ENCODE measurements at places on chromosomes 16 and 17.

- no peak for DNase-seq
These were observed 27.3 kb downstream of the GRIN2C start for GRCh38 chr17:74832421-74832820.

GRCh38 chr17:690361-690760 is 24.3 kb downstream of the VPS53 start:
- DNase-seq = no peak

GRCh38 chr17:32927724-32928585 is at the start of gene TMEM98:
Gene TMEM98, plus strand, starts transcription at chr17:32928153. Its CDS starts 3,376 bp downstream, at chr17:32931529.
- DNase-seq = no peak

DNA sequence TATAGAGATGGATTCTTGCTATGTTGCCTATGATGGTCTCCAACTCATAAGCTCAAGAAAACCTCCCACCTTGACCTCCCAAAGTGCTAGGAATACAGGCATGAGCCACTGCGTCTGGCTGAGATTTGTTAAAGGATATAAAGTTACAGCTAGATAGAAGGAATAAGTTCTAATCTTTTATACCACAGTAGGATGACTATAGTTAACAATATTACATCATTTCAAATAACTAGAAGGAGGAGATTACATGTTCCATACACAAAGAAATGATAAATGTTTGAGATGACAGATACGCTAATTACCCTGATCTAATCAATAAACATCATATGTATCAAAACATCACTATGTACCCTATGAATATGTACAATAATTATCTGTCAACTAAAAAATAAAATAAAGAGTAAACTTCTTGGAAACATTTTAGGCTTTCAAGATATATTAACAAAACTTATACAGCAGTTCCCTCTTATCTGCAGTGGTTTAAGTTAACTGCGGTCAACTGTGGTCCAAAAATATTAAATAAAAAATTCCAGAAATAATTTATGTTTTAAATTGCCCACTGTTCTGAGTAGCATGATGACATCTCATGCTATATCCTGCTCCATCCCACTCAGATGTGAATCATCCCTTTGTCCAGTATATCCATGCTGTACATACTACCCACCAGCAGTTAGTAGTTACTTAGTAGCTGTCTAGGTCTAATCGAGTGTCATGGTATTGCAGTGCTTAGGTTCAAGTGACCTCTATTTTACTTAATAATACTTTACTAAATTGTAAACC is 129.2 kb upstream of the NACA2 start:
- DNase-seq = no peak

DNA sequence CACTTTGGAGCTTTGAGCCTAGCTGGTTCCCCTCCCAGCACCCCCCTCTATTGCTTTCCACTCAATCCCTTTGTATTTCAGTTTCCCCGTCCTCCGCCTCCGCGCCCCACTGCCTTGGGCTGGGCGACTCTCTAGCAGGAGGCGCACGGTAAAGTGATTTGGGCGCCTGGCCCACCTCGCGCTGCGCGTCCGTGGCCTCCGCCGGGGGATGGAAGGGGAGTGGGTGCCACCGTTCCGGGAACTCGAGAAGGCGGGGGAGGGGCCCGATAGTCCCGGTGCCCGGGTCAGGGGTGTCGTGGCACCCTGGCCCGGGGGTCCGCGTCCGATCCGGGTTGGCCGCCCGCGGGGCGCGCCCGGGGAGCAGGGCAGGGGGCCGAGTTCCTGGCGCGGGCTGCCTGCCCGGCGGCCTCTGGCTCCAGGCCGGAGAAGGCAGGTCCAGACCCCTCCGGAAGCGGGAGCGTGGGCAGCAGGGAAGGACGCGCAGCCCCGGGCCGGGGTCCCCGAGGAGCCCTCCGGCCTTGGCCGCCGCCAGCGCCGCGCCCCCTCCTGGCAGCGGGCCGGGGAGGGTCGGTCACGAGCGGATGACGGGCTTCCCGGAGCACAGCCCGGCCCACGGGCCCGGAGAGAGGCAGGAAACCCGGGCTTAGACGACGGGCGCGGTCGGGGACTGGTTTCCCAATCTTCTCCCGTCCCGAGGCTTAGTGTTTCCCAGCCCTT is 15.8 kb downstream of the MEOX1 start:
- DNase-seq = no peak

- DNase-seq = no peak
These were observed 934.6 kb upstream of the CDH8 start for GRCh38 chr16:62970851-62971250.

- DNase-seq = no peak
These were observed 601 bp downstream of the SPNS1 start for GRCh38 chr16:28975158-28975599.

DNA sequence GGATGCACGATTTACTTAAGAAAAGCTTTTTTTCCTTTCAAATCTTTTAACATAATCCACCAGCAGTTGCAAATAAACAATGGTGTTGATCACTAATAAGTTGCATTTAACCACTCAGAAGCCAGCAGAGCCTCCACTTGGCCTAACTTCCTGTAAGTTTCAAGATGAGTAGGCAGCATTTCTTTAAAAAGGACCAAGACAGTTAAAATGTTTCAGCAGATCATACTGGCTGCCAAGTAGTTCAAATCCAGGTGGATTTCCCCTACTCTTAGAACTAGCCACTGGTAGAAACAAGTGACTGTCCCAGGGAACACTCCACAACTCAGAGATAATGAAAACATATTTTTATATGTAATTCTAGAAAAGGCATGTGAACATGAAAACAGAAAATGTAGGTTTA is 17.0 kb upstream of the RFFL start:
- DNase-seq = no peak

- no peak for DNase-seq
These were observed 12.8 kb downstream of the CDIP1 start for GRCh38 chr16:4525634-4526277.

DNA sequence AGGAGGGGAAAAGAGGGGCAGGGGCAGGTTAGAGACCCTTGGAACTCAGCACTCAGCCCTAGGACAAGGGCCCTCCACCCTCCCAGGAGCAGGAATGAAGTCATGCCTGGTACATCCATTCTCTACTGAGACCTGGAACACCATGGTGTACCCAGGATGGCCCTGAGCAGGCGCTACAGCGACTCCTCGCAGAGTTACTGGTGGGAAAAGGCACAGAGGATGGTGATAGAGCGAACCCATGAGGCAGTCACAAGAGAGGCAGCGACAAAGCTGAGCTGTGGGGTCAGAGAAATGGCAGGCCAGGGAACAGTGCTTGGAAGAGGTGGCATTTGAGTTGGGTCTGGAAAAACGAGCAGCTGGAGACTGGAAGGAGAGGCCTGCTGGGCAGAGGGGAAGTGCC is 37.5 kb downstream of the SRCIN1 start:
- no peak for DNase-seq

GRCh38 chr16:84252184-84252583 is 12.4 kb upstream of the KCNG4 start:
- DNase-seq = no peak

- no peak for DNase-seq
These were observed at the start of gene HES7 for GRCh38 chr17:8123695-8124349. Gene HES7, minus strand, starts transcription at chr17:8124106. Its CDS starts 22 bp downstream, at chr17:8124084.

GRCh38 chr16:66612422-66612821 is 7.9 kb downstream of the CMTM3 start:
- no peak for DNase-seq

DNA sequence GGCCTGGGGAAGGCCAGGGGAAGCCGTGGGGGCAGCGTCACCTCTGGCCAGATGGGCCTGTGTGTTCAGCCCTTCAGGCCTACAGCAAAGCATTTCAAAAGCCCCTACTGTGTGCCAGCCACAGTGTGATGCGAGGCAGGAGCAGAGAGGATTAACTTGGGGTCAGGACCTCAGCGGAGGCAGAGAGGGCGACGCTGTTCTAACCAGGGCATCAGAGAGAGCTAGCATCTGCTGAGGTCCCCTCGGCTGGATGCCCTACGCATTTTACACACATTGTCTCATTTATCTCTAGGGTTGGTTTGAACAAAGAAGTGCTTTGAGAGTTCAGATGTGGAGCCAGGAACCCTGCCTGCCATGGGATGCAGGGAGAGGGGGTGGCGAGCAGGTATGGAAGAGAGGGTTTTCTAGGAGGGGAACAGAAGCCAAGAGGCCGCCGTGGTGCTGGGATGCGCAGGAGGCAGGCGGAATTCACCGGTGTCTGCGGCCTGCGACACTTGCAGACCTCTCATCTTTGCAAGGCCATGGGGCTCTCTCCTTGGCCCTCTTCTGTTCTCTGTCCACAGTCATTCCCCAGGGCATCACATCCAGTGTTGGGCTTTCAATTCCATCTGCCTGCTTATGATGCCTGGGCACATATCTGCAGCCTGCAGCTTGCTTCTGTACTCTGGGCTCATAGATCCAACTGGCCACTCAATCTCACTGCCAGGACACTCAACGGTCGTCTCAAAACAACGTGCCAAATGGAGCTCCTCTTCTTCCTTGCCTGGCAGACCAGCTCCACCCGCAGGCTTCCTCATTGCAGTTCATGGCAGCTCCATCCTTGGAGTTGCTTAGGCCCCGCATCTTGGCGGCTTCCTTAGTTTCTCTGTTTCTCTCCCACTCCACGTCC is 8.1 kb upstream of the NKD1 start:
- DNase-seq = peak; percentile 6

DNA sequence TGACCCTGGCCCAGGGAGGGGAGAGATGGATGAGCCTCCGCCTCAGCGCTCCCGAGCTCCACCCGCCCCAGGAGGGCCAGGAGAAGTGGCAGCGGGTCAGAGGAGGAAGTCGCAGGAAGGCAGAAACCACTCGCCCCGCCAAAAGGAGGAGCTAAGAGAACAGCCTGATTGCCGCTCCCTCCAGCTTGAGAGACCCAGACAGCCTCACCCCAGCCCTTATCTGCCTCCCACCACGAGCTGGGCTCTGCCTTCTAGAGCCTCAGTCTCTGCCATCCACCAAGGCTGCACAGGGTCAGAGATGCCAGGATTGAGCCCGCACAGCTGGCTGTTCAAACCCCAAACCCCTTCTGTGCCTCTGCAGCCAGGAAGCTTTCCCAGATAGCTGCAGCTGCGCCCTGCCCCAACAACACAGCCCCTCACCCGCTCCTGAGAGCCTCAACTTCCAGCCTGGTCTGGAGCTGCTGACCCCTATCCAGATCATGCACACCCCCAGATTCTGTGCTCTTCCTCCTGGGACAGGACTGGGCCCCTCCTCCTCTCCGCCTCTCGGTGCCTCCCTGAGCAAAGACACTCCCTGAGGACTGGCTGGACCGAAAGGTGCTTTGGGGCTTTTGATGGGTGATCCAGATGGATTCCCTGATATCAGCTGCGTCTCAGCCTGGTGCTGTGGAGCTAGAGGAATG is 1.0 kb upstream of the ATP2A3 start:
- DNase-seq = peak; percentile 76

- no peak for DNase-seq
These were observed 48.9 kb downstream of the SLFN5 start for GRCh38 chr17:35291802-35292201.

GRCh38 chr16:88534638-88535190 is 35.5 kb upstream of the ZC3H18 start:
- no peak for DNase-seq

DNA sequence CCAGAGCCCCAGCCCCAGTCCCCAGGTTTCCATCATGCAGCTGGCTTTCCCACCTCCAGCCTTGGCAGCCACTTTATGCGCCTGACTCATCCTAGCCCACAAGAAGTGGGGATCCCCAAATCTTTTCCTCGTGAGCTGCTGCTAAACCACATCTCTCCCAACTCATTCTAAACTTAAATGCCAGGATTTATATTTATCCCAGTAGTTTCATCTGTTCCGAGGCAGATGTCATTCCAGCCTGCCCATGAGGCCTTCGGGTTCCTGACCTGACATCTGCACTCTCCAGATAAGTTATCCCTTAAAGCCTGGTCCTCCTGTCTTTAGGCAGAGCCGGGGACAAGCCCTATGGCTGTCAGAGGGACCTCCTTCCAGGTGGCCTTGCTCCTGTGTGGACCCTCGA is 16.6 kb downstream of the PLXDC1 start:
- DNase-seq = no peak

DNA sequence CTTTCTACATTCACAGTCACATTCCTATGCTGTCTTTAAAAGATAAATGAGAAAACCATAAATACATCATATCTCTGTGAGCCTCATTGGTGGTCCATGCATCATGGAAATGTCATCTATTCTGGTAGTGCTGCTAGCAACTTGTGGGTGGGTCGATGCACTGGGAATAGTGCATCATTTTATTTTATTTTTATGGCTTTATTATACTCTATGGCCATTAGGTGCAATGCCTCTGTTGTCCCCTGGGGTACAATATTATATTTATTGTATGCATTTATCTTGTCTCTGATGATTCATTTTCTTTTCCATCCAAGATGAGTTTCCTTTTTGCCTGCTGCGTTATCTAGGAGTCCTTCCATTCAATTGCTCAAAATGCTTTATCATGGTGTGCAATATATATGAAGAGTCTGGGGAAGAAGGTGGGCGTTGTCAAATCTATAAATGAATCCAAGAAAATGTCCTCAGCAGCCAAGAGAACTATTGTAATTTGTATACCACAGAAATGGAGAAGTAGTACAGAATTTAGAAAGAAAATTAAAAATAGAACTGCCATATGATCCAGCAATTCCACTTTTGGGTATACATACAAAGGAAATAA is 324.0 kb downstream of the KCNJ2 start:
- DNase-seq = no peak

DNA sequence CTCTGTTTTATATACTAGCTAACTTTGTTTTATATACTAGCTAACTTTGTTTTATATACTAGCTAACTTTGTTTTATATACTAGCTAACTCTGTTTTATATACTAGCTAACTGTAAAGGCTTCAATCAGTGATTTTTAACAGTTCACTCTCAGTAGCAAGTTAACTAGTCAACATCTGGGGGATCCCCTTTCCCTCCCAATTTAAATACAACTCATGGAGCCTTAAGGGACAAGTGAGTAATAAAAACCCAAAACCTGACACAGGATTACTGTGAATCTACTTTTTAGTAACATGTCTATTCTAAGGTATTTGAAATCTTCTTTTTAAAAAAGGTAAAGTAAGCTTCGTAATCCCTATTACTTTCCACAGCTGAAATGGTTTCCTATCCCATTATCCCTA is 32.2 kb downstream of the FAM222B start:
- DNase-seq = no peak

DNA sequence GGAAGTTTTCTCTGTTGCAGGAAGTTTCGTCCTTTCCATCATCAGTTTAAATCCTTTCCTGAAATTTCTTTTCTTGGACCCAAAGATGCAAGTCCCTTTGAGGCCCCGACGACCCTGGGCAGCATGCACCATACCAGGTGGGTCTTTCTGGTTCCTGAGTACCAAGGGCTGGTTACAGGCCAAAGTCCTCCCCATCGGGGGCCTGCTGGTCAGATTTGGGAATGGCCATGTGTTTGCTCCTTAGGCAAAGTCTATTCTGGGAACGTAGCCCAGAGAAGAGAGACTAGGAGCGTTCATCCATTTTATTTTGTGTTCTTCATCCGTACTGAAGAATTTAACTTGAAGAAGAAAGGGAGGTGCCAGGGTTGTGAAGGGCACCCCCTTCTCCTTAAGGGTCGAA is 17.5 kb upstream of the ADAM11 start:
- DNase-seq = no peak

All from NCI-H1105 (cell line).